A673 (cell line): ENCODE measurements at places on chromosomes 11 and 22.

- DNase-seq: no peak
Measured at GRCh38 chr11:74476536-74476935, 9.2 kb upstream of the KCNE3 start.

GRCh38 chr11:66332371-66333219, 3.6 kb downstream of the RIN1 start:
- DNase-seq: no peak

DNA sequence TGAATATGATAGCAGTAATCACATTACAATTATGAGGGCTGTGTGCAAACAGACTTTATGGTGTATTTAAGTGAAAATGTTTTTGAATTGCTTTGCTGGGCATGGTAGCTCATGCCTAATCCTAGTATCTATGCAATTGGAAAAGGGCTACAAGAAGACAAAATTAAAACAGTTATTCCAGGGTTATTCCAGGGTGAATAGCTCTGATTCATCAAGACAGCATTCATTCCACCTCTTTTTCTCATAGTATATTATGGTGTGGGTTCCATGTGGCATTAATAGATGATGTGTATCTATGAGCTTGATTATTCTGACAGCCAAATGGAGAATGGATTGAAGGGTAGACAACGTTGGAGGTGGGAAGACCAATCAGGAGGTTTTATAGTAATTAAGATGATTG, 12.1 kb upstream of the SIDT2 start:
- no peak for DNase-seq

DNA sequence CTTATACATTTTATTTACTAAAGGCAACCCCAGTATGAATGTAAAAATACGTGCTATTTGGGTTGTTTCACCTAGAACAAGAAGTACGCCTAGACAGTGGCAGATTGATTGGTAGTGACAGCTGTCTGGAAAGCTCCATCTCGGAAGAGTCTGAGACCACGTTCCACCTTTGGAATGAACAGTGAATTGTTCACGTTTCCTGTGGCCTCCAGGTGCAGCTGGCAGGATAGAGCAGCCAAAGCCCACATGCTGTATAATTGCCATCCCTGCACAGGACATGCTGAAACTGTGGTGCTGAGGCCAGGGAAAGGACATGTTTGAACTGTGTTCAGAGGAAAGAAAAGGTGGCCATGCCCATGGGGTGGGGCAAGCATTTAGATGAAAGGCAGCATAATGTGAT, 218.7 kb upstream of the MTNR1B start:
- DNase-seq: no peak

DNA sequence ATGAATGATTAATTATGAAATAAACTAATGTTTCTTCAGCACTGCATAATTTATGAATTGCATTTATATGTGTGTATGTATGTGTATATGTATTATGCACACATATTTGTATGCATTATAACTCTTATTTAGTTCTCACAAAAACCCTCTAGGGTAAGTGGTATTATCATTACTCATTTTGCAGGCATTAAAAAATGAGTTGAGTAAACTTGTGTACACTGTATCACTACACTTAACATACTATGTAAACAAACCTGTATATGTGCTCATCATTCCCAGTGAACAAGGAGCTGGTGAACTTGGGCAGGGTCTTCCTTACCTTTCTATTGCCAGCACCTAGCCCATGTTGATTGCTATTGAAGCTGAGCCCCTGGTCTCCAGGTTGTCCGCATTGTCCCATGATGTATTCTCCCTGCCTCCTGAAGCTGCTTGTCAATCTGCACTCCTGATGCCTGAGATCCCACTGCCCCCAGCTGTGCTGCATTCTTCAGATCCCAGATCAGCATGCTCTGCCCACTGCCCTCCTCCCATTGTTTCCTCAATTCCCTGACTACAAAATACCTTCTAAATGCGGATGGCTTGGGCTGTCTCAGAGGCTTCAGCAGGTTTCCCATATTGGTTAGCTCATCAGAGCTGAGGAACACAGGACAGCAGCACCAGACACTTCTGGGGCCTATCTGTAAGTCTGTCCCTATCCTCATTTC, 267.9 kb upstream of the SESN3 start:
- DNase-seq: no peak

DNA sequence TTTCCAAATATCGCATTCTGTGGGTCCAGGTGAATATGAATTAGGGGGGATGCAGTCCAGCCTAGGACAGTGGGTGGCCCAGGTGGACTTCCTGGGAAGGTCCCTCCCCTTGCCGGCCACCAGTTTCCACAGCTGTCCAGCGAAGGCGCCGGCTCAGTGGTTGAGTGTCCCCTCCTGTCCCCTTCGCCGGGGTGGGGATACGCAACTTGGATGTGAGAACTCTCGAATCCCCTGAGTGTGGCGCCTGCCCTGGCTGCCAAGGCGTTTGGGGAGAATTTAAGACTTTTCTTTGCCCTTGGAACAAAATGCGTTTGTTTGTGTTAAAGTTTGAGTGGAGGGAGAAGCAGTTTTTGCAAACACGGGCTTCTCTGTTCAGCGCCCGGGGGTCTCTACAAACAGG, 123.7 kb downstream of the KCNQ1OT1 start:
- DNase-seq: no peak

DNA sequence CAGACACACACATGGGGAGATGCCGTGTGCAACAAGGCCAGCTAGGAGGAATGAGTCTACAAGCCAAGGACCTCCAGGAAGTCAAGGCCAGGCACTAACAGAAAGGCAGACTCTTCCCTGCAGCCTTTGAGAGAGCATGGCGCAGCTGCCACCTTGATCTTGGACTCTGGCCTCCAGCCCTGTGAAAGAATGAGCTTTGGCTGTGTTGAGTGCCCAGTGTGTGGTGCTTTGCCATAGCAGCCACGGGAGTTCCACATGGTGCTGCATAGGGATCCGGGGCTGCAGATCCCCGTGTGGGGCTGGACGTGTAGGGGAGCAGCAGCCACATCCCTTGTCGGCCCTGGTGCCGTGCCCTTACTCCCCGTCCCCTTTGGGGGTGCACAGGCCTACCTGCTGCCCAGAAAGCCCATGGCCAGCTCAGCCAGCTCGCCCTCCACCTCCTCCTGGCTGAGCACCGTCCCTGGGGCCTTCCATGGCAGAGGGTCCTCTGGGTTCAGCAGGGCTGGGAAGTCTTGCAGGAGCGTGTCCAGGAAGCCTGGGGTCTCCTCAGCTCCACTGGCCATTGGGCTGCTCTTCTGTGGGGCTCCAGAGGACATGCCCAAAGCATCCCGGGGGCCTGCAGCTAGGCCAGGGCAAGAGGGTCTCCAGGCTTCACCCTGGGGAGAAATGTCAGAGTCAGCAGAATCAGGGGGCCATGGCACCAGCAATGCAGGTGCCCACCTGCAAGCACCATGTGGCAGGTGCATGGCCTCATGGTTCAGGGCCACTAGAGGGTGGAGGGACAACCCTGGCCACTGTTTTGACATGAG, 7.0 kb downstream of the PPM1F start:
- DNase-seq: no peak

DNA sequence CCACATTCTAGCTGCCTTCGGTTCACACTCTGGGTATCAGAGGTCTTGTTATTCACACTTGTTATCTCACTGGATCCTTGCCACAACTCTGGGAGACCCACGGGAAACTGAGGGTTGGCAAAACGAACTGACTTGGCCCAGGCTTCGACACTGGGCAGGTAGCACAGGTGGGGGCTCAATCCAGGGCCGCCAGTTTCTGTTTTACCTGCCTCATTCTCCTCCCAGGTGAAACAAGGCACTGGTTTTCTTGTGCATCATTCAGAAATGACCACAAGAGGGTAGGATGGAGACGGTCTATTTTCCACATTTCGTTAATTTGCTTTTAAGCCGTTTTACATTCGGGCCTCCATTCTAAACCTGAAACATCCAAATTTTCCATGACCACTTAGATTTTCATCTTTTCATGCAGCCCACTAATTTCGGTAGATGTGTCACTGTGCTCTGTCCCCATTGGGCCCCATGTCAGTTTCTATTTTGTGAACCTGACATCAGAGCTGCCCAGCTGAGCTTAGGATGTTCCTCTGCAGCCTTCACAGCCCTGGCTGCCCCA, 108.1 kb downstream of the KIAA1671 start:
- no peak for DNase-seq

DNA sequence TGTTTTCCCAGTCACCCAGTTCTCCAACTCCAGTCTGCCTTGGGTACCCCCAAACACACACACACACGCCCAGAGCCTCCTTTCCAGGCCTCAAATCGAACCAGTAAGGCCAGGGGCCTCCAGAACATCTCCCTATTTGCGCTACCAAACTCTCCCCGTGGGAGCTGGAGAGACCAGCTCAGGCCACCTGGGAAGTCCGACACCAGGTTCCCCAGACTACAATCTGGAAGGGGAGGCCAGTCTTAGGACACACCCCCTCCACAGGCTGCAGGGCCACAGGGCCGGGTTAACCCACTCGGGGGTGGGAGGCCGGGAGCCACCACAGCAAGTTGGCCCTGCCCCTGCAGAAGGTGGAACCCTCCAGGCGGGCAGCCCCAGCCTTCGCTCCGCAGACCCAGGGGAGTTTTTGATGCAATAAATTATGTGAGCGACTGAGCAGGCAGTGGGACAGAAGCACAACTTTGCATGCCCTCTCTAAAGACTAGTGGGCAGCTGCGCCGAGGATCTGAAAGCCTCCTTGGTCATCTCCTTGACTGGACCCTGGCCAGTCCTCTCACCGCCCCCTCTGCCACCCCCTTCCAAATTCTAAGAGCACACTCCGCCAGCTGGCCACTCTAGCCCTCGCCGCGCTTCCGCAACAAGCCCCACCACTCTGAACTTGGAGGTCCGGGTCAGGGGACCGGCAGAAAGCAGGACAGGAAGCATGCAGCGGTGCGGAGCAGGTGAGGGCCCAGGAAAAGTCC, 2.8 kb downstream of the IGF2 start:
- no peak for DNase-seq

GRCh38 chr11:2518983-2519340, 74.2 kb downstream of the KCNQ1 start:
- DNase-seq: no peak

DNA sequence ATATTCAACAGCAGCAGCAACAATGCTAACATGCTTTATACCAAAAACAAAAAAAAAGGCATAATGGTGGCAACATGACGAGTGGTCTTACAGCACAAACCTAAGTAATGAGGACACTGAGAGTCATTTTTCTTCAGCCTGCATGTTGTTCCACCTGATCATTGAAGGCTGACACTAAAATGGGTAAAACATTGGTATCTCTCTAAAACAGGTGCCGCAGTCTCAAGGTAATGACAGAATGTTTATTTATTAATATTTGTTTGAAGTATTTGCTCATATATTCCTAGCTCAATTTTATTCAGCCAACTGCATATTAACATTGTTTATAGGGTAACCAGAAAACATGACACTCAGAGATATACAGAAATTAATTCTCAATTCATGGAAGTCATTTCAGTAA, 8.3 kb upstream of the DEUP1 start:
- no peak for DNase-seq

DNA sequence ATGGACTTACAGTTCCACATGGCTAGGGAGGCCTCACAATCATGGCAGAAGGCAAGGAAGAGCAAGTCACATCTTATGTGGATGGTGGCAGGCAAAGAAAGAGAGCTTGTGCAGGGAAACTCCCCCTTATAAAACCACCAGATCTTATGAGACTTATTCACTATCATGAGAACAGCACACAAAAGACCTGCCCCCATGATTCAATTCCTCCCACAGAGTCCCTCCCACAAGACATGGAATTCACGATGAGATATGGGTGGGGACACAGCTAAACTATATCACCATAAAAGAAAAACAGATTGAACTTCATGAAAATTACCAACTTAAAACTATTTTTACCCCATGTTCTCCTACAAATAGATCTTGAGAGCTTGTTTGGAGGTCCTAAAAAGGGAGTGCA, 19.6 kb downstream of the ENTHD1 start:
- no peak for DNase-seq

DNA sequence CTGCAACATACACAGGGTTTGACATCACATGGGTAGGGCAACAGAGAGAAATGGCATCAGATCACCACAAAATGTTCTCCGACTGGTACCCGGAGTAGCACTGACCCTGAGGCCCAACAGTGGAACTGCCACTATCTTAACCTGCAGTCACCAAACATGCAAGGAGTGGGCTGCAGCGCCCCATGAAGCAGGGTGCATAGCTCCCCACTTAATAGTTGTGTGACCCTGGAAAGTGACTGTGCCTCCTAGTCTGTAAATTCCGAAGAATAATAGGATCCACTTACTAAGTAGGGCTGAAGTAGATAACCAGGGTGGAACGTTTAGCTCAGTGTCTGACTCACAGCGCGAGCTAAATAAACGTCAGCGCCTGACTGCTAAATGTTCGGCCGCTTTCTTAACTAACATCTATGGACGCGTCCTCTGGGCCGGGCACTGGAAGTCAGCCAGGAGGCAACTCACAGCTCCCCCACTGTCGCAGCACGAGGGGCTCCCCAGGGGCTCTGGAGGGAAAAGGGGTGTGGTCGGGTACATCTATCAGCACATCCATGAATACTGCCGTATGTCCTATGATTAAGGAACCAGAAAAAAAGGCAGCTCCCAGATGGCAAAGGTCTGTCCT, 777 bp downstream of the LTO1 start:
- DNase-seq: peak; percentile 77

DNA sequence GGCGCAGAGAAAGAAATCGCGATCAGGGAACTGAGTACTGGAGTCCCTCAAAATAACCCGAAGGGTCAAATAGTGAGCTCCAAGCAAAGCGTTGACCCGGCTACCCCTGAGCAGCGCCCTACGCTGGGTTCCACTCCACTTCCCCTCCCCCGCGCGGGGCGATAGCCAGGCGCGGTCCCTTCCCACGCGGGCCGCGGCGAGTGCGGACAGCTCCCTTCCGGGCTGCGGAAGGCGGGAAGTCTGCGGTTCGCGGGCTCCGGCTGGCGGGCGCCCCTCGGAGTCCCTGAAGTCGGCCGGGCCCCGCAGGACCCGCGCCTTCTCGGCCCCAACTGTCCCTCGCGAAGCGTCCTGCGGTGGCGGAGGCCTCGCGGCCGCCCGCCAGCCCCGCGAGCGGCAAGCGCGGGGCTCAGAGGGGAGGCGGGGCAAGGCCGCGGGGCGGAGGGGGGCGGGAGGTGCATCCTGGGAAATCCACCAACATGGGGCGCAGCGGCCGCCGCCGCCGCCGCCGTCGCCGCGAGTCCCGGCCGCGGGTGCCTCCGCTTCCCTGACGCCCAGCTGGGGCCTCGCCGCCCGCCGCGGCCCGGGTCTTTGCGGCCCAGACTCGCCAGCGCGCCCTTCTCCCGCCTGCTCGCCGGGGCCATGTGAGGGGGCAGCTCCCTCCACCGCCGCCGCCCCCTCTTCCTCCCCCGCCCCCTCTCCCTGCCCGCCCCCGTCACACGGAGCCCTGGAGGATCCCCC, at the start of gene QSER1:
TSS of gene QSER1 (plus strand) at position 457 of the 738 bp plus-strand sequence. CDS start 315 bp downstream, outside the sequence.
- DNase-seq: peak; percentile 93

GRCh38 chr11:66752148-66752547, 23.1 kb upstream of the SPTBN2 start:
- DNase-seq: no peak

DNA sequence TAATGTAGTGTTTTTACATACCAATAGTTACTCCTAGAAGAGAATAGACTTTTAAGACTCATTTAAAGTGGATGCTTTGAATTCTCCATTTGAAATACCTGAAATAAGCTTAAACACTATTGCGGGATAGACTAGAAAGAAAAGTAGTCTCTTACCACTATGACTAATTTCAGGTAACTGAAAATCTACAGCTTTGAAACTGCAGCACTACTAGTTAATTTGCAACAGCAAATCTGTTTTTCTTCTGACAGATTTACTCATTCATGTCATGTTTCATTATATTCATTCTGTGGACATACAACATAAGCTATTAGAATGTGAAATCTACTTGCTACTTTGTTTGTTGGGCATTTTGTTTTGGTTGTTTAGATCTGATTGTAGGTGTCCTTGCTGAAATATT, 153.6 kb downstream of the MAML2 start:
- no peak for DNase-seq
